ENCODE measurements at places on chromosomes 7 and 10. TPM values are rescaled to one million over a fixed set of nuclear protein-coding genes. Genes with fewer than 3 reads are reported as not detected.

- H3K4me1 ChIP-seq = no peaks in the 10 kb centered on the region
- H3K36me3 ChIP-seq = peaks cover 41% of the 10 kb centered on the region
These were observed 17.9 kb upstream of the DDX21 start for GRCh38 chr10:68938117-68938516.

DNA sequence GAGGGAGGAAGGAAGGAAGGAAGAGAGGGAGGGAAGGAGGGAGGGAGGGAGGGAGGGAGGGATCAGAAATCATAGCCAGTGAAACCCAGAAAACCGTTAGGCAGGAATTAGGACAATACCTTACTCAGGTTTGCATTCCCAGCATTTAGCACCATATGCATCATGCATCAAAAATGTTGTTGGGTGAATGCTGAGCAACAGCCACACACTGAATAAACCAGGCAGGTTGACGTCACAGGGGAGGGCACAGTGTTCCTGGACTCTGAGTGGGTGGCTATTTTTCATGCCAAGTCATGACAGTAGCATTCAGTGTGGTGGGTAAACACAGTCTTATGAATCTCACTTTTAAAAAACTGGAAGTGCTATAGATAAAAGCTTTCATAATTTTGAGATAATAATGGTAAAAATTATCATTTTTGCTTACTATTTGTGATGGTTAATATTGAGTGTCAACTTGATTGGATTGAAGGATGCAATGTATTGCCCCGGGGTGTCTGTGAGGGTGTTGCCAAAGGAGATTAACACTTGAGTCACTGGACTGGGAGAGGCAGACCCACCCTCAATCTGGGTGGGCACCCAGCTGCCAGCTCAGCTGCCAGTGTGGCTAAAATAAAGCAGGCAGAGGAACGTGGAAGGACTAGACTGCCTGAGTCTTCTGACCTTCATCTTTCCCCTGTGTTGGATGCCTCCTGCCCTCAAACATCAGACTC, 199.1 kb upstream of the PRKCQ start:
- H3K36me3 ChIP-seq = no peaks in the 10 kb centered on the region
- DNase-seq = peak; percentile 86
- H3K4me3 ChIP-seq = peak overlapping the region; percentile 17
- H3K4me1 ChIP-seq = peaks cover 5% of the 10 kb centered on the region

DNA sequence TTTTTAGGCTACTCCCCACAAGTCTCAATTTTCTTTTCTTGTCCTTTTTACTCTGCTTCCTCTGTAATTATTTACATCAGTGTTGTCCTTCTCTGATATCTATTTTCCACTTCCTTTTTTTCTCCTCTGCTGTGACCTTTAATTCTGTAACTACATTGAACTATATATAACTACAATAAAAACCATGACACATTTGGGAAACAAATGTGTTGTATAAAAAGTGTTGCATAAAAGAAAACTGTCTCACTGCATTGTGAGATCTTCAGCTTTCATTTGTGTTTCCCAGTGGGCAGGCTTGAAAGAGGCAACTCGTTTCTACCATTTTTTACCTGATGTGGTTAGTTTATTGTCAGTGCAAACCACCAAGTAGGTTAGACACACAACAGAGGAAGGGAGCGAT, 483.9 kb upstream of the NRP1 start:
- no peaks in the 10 kb centered on the region for H3K4me1 ChIP-seq
- H3K27ac ChIP-seq = no peak overlapping the region
- H3K36me3 ChIP-seq = no peaks in the 10 kb centered on the region
- H3K4me3 ChIP-seq = no peak overlapping the region

DNA sequence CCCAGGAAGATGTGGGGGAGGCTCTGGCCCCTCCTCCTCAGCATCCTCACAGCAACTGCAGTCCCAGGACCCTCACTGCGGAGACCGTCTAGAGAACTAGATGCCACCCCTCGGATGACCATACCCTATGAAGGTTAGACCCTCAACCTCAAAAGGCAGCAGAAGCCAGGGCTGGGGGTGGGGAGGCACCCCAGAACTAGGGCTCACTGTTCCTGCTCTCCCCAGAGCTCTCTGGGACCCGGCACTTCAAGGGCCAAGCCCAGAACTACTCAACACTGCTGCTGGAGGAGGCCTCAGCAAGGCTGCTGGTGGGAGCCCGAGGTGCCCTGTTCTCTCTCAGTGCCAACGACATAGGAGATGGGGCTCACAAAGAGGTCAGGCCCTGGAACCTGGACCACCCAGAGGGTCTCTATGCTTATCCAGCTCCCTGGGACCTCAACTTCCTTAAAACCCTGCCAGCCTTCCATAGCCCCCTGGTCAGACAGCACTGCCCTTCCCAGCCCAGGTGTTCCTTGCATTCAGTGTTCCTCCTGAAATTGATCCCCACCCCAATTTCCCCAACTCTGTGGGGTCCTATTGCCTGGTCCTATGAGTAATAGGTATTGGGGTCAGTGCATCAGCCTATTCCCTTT, 3.7 kb downstream of the SEMA4G start:
- peaks cover 6% of the 10 kb centered on the region for H3K4me1 ChIP-seq
- no peak for DNase-seq
- no peak overlapping the region for H3K4me3 ChIP-seq
- H3K27me3 ChIP-seq = peaks cover 3% of the 10 kb centered on the region
- no peaks in the 10 kb centered on the region for H3K36me3 ChIP-seq

DNA sequence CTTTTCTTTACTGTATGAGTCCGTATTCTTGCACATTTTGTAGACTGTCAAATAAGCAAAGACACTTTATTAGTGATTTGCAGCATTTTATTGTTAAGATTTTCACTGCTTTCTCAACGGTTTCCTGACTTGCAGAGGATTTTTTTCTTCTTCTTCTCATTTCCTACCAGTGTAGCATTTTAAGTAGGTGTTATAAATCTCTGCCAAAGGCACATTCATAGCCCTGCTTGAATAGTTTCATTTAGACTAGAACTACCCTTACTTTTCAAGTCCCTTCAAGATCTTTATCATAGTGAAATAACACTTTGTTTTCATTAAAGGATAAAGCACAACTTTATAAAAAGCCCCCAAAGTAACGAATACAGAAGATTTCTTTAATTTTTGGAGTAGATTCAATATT, 271.4 kb downstream of the TSPAN12 start:
- H3K27me3 ChIP-seq = no peaks in the 10 kb centered on the region
- DNase-seq = no peak
- H3K27ac ChIP-seq = no peak overlapping the region
- no peaks in the 10 kb centered on the region for H3K4me1 ChIP-seq

DNA sequence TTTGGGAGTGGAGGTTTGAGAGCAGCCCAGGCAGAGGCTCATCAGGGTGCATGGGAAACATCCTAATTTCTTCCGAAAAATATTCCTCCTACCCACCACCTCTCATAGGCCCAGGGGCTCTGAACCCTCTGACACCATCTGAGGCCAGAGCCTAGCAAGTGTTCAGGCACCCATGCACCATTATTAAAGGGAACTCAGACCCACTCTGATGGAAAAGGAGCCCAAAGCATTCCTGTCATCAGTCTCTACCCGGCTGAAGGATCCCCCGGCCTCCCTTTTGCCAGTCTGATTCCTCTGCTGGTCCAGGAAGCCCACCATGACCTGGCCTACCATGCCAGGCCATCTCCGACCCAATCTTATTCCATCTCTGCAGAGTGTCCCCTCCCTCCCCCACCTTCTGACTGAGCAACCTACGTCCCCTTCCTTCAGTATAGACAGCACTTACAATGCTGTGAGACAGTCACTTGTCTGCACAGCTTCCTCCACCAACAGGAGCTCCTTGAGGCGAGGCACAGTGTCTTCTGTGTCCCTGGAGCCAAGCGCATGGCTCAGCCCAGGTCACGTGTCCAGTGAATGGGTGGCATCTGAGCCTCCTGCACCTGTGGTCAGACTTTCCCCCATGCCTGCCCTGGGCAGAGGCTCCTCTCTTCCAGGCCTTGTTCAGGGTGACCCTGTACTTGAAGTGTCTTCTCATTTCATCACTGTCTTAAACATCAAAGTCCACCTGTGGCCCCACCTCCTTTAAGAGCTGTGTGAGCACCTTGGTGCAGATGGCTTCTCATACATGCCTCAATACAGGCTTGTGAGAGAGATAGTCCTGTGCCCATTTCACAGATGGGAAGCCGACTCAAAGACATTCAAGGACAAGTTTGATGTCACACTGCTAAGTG, 889 bp upstream of the GPR15LG start:
- H3K4me3 ChIP-seq = no peak overlapping the region
- no peaks in the 10 kb centered on the region for H3K27me3 ChIP-seq
- no peak for DNase-seq
- H3K36me3 ChIP-seq = no peaks in the 10 kb centered on the region
- H3K27ac ChIP-seq = no peak overlapping the region

GRCh38 chr10:69559525-69559924, 13.7 kb downstream of the NEUROG3 start:
- H3K27me3 ChIP-seq = peaks cover 28% of the 10 kb centered on the region
- H3K4me3 ChIP-seq = no peak overlapping the region
- H3K36me3 ChIP-seq = no peaks in the 10 kb centered on the region
- DNase-seq = no peak
- no peaks in the 10 kb centered on the region for H3K4me1 ChIP-seq
- no peak overlapping the region for H3K27ac ChIP-seq

DNA sequence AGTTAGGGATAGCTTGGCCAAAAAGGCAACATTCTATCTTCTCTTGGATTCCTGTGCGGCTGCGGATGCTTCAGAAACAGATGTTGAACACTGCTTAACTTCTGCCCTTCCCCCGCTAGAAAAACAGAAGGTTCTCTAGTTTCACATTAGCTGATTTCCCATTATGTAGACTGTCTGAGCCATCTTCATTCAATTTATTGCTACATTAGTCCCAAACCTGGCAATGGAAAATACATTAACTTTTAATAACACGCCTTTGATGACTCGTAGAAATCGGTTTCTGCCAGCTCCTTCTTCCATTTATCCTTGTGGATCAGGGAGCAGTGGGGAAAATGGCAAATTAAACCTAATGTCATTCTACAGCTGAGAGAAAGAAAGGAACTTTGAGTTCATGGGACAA, 119.9 kb downstream of the SLC16A9 start:
- H3K36me3 ChIP-seq = no peaks in the 10 kb centered on the region
- no peak for DNase-seq
- no peaks in the 10 kb centered on the region for H3K4me1 ChIP-seq
- no peak overlapping the region for H3K27ac ChIP-seq
- no peaks in the 10 kb centered on the region for H3K27me3 ChIP-seq
- no peak overlapping the region for H3K4me3 ChIP-seq

The CPA5 gene
- not detected for total RNA-seq

The ENKUR gene
- not detected for total RNA-seq

GRCh38 chr7:45703373-45703821, 129.2 kb downstream of the ADCY1 start:
- no peaks in the 10 kb centered on the region for H3K36me3 ChIP-seq
- H3K4me3 ChIP-seq = no peak overlapping the region
- no peak for DNase-seq
- no peaks in the 10 kb centered on the region for H3K4me1 ChIP-seq

The ITGB8 gene
- total RNA-seq = 35.1 TPM

GRCh38 chr10:101241840-101242707, 12.8 kb upstream of the LBX1 start:
- peak; percentile 66 for DNase-seq
- peaks cover 59% of the 10 kb centered on the region for H3K27me3 ChIP-seq
- H3K4me1 ChIP-seq = no peaks in the 10 kb centered on the region

All from osteoblast (primary cell).